ENCODE measurements at places on chromosomes 2 and 18.

GRCh38 chr2:16665748-16666448 lies at the start of gene CYRIA:
Gene CYRIA (minus strand): TSS chr2:16665834. CDS start chr2:16588119, 77,715 bp downstream.
- no peak for DNase-seq

DNA sequence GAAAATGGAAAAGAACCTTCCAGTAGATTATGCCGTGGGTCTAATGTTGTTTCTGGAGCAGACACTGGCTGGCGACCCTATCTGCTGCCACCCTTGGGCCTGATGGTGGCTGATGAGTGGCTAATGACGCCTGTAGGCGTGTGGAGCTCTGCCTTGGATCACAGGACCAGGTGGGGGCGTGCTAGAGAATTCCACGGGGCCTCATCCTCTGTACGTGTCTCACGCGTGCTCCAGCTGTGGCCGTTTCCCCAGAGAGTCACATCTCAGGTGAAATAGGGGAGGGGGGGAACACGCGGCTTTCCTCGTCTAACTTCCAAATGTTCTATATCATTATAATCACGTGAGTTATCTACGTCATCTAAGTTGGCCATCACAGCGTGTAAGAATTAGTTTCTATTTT lies 160.9 kb upstream of the SMIM21 start:
- DNase-seq = no peak

DNA sequence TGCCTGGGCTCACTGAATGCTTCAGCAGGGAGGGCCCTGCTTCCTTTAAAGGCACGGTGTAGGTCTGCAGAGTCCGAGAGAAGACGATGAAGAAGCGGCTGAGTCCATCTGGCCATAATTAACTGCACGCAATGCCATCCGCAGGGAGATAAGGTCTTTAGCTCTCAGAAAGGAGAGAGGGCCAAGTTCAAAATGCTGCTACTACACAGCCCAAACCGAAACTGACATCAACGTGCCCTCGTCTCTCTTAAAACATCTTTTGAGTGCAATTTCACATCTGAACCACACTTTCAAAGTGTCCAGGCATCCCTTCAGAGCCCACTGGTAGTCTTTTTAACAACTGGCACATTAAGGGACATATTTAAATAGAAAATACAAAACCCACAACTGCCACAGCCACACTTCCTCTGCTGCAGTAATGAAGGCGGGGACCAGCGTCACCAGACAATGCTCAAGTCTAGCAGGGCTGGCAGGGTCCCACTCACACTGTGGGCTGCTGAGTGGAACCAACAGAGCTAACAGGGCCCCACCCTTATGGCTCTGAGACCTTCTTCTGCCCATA lies 35.8 kb downstream of the ST3GAL5 start:
- peak; percentile 44 for DNase-seq

- no peak for DNase-seq
These were observed 94.8 kb upstream of the RAB12 start for GRCh38 chr18:8514409-8514808.

DNA sequence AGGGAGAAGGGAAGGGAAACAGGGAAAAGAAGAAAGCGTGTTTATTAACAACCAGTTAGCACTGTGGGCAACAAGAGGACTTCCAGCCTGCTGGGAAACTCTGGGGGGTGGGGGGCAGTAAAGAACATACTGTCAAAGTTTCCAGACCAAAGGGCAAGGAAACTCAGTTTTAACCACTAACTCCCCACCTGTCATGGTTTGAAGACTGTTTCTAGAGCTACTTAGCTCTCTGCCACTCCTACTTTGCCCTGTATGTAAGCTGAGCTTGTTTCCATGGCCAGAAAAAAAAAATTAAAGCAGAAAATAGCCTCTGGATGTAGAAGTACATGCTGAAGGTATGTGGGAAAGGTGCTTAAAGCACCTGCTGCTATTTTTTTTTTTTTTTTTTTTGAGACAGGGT lies 11.0 kb upstream of the PTPN2 start:
- DNase-seq = no peak

DNA sequence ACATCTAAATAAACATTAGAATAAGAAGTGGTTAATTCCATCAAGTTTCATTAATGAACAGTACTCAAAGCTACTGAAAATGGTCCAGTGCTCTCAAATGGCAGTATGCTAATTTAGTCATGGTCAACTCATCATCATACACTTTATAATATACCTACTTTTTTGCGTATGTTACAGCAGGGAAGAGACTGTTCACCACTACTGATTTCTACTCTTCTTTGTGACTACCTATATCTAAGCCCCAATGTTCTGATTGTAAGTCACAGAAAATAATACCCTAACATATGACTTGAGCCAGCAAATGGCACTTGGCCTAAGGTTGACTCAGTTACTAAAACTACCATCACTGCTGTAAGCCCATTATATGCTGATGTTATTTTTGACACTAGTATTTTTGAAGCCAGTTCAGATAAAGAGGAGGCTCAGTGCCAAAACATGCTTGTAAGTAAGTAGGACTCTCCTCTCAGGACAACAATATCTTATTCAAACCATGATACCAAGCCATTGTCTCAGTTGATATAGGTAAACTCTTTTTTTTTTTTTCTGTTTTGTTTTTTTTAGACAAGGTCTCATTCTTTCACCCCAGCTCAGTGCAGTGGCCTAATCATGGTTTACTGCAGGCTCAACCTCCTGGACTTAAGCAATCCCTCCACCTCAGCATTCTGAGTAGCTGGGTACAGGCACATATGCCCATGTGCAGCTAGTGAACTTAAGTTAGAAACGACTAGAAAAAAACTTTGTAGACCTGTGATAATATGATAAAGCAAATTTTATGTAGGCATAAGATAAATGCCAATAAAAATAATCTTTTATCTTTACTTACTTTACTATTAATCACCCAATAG lies 266.9 kb downstream of the ZNF385B start:
- no peak for DNase-seq

DNA sequence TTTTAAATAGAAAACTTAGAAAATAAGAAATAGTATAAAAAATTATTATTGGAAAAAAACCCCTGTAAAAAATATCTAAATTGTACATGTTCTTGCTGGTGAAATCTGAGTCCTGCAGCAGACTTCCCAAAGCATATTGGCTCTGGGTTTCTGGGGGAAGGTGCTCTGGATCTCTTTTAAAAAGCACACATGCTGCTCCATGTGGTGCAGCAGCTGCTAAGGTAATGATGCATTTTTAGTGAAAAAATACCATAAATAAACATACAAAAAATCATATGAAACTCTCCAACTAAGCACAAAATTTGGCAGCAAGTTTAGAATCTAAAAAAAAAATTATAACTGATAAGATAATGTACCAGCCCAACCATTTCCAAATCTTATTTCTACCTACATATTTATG lies 216.5 kb downstream of the GPD2 start:
- DNase-seq = no peak

DNA sequence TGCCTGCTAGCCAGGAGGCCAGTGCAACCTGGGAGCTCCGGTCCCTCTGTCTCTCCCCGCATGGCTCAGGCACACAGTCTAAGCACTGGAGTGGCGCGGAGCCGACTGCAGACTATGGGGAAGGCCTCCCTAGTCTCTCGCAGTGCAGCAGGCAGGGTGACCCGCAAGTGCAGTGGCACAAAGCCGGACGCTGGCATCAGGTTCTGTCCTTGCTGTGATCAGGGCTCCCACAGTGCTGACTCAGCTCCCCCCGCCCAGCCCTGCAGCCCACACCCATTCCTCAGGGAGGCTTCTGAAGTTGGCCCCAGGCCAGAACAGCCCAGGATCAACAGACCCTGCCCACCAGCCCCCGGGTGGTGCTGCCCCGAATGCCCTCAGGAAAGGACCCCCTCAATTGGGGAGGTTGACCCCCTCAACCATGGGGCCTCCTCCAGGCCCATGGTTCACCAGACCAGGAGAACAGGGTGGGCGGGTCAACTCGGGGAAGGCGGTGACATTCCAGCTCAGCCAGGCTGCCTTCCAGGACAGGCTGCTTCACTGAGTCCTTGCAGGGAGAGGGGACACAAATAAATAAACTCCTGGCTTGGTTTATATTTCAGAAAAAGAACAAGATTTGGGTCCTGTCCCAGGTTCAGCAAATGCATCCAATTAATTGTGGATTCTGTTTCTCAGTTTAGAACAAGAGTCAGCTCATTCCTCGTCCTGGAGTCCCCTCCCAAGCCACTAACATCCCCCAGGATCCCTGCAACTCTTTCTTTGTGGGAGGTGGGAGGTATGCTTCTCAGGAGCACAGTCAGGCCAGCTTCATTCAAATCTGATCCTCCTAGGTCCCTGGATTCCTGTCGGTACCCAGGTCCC lies 12.2 kb downstream of the BIN1 start:
- no peak for DNase-seq

DNA sequence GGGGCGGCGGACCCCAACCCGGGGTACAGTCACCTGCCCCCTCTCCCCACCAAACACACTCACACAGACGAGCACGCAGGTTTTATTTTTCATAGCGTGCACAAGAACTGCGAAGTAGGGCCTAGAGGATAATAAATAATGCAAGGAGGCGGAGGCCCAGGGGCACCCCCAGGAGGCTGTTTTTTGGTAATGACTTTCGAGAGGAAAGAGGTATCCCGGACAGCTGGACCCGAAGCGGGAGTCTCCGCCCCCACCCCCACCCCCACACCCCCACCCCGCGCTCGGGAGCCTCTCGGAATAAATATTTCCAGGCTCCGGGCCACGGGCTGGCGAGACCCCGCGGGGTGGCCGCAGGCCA lies 3.4 kb downstream of the CYP26B1 start:
- no peak for DNase-seq

- no peak for DNase-seq
These were observed 178.1 kb upstream of the PIEZO2 start for GRCh38 chr18:11327391-11328009.

- DNase-seq = no peak
These were observed 496.3 kb downstream of the SLC4A3 start for GRCh38 chr2:220123751-220124150.

DNA sequence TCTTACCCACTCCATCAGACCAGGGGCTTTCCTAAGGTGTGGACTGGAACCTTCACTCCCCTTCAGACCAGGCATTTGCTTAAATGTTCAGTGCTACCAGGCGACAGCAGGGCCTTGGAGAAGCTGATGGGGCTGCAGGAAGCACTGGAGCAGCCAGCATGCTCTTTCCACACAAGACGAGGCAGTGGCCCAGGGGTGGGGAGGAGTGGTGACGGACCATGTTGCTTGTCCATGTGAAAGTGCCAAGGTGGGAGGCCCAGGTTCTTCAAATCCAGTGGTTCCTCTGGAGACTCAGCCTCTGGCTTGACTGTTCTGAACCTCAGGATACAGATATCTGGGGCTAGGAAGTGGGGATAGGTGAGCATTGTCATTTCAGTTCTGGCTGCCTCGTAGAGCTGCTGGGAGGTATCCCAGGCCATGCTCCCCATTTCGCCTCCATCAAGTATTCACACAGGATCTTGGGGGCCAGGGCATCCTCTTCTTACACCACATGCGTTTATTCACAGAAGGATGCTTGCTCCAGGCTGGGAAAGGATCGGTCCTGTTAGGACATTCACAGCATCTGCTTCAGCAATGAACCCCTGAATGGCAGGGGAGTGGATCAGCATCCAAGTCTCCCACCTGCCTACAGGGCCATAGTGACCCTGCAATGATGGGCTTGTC lies 62.2 kb downstream of the SFXN5 start:
- no peak for DNase-seq

GRCh38 chr18:53004798-53005197 lies 664.8 kb downstream of the DCC start:
- no peak for DNase-seq

Measured in CD4-positive, CD25-positive, alpha-beta regulatory T cell (primary cell).